ENCODE measurements at places on chromosomes 7 and 10.

DNA sequence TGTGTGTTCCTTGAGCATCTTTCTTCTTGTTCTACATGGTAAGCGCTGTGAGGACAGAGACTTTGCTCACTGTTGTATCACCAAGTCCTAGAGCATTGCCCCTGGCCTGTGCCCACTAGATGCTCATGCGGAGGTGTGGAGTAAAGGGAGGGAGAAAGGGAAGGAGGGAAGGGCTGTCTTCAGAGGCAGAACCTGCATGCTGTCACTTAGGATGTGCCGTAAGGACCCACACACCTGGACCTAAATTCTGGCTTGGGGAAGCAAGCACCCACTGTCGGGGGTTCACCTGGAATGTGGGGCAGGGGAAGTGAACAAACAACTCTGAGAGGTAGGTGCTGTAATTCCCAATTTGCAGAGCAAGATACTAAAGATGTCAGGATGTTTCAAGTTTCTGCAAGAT, 129.5 kb downstream of the PTPN20 start:
- DNase-seq = no peak

GRCh38 chr10:103585011-103585405, 91.5 kb downstream of the NEURL1 start:
- no peak for DNase-seq

DNA sequence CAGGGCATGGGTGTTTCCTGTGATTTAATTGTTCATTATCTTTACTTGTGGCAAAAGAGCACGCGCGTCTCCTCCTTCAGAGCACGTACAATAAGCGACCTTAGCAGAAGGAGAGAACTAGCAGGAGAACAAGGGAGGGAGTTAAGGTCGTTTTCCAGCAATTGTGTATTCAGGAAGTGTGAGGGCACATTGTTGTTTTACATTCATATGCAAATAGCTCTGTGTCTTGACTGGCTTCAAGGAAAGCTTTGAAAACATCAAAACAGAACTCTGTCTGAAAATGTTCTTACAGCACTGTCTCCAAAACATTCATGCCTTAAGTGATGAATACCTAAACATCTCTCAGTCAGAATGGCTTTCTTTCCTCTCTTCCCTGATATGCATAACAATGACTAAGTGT, 499.1 kb downstream of the ACTR3B start:
- DNase-seq = no peak

DNA sequence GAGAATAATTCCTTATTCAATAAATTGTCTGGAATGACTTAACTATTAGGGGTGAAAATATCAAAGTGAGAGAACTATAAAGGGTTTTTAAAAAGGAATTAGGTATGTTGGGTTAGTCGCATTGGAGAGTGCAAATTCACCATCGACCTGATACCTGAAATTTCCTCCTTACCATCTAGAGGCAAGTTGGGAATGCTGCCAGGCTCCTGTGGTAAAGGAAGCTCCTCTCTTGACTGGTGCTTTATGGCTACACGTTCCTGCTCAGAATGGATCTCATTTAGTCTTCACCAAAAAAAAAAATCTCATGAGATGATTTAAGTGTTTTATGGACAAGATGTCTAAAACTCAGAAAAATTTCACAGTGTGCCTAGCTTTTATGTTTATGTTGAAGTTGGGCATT, 129.8 kb downstream of the EGFR start:
- no peak for DNase-seq

DNA sequence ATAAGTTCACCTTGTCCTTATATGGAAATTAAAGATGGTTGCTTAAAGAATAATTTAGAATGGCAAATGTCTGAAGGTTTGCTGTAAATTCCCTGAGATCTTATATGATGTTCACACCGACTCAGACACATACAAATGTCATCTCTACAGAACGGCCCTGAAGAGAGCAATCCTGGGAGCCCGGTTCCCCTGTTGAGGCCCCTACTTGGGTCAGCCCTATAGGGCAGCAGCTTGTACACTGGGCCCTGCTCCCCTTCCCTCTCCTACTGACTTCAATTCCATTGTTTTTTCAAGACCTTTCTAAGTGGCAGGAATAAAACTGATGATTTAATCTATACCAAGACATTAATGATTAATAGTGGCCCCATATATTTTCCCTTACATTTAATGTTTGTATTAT, 813.3 kb upstream of the C7orf33 start:
- DNase-seq = no peak

GRCh38 chr7:39248041-39248691, 270.5 kb downstream of the POU6F2 start:
- DNase-seq = no peak

GRCh38 chr10:129075508-129075907, 391.5 kb upstream of the MGMT start:
- no peak for DNase-seq

DNA sequence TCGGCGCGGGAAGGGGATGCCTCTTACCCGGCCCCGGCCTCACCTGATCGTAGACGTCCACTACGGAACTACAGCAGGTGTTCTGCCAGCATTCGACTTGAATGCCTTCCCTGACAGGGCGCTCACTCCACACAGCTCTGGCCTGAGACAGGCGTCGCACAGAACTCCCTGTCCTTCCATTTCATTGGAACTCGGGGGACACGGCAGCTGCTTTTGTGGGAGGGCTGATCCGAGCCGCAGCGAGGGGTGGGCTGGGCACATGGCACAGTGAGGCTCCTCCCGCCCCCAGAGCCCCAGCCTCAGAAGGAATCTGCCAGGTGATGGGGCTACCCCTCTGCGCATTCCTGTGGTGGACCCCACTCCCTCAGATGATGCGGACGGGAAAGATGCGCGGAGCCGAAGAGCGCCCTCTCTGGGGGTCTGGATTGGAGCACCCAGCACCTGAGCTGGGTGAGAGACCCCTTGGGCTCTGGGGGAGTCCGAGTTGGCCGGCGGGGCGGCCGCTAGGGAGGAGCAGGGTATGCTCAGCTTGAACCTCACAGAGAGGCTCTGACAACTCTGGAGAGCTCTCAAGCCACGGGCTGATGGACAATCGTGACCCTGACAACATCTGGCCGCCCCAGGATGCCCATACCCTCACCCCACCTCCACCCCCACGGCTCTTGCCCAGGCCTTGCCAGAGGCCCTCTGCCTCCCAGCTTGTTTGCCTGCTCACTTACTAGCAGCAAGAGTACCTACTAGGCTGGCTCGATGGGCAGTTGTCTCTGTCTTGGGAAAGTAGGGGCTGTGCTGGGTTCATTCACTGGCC, 36.6 kb downstream of the RASGEF1A start:
- DNase-seq = no peak

GRCh38 chr7:77930496-77930895, 131.9 kb downstream of the PHTF2 start:
- DNase-seq = no peak

DNA sequence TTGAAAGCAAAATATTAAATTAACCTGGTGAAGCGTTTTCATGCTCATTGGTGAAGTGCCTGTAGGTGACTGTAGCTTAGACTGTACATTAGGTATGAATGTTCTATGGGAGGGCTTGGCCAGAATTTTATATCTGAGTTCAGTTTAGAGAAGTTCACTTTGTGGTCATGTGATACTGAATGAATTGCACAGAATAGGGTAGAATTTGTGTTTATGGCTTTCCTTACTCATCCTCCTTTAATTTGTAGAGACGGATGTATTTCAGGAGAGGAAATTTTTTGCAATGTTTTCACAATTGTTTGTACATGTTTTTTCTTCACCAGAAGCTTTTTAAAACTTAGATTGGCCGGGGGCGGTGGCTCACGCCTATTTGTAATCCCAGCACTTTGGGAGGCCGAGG, 32.3 kb downstream of the REEP3 start:
- no peak for DNase-seq

- no peak for DNase-seq
Measured at GRCh38 chr10:1362589-1363445, 306.6 kb downstream of the WDR37 start.

DNA sequence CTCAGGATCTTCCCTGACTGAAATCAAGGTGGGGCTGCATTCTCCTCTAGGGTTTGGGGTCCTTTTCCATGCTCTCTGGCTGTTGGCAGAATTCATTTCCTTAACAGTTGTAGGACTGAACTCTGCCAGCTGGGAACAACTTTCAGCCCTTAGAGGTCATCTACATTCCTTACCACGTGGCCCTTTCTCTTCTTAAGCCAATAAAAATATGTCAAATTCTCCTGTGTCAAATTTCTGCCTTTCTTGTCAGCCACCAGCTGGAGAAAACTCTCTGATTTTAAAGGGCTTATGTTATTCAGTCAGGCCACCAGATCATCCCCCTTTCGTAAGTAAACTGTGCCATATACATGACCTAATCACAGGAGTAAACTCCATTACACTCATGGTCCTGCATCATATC, 95.3 kb upstream of the IL6 start:
- no peak for DNase-seq

DNA sequence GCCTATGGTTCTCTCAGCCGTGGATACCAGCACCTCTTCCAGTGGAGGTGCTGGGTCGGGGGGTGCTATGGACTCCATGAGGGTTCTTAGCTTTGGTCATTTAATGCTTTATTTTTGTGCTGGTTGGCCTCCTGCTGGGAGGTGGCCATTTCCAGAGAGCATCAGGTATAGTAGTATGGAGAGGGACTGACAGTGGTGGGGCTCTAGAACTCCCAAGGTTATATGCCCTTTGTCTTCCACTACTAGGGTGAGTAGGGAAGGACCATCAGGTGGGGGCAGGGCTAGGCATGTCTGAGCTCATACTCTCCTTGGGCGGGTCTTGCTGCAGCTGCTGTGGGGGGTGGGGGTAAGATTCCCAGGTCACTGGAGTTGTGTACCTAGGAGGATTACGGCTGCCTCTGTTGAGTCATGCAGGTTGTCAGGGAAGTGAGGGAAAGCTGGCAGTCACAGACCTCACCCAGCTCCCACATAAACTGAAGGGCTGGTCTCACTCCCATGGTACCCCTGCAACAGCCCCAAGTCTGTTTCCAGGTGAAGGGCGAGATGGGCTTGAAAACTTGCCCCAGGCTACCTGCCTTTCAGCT, 763.2 kb upstream of the LRRTM3 start:
- DNase-seq = no peak
